NCI-H345 (cell line): ENCODE measurements at places on chromosomes 2 and 18.
A peak's percentile ranks its signal among the peaks of the same experiment; 100 is the strongest.

- peak; percentile 54 for DNase-seq
These were observed 108.3 kb downstream of the PIEZO2 start for GRCh38 chr18:11040823-11041656.

DNA sequence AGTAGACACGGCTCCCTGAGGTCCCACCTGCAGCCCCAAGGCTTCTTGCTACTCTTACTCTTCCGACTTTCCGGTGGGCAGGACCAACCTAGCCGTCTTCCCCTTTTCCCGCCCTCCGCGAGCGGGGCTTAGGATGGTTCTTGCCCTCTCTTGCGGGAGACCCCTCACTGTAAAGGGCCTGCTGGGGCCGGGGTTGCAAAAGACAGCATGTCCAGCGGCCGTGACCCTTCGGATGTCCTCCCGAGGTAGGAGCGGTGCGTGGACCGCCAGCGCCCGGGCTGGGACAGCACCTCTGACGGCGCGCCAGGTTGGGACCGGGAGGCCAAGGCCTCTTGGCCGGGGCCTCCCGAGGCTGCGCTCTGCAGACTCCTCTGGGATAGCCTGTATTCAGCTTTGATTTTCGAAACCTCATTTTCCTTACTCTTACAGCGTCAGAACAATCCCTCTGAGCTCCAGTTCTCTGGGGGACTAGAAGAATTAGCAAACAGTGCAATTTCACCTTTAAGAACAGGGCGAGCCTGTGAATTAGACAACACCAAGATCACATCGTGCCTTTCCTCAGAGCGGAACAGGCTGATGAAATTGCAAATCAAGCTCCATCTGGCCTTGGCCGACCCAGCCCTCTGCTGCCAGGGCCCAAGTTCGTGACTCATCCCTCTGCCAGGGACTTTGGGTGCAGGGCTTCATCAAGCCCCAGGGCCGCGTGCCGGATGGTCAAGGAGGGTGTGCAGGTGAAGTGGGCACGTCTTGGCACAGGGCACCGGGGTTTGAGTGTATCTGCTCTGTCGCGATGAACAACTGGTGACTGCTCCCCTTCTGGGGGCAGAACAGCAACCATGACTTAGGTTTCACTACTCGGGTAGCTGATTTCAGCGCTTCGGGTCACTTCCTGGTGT is 777 bp downstream of the MOCOS start:
- DNase-seq = no peak

GRCh38 chr2:15719566-15720313 is 128.1 kb downstream of the DDX1 start:
- DNase-seq = no peak

DNA sequence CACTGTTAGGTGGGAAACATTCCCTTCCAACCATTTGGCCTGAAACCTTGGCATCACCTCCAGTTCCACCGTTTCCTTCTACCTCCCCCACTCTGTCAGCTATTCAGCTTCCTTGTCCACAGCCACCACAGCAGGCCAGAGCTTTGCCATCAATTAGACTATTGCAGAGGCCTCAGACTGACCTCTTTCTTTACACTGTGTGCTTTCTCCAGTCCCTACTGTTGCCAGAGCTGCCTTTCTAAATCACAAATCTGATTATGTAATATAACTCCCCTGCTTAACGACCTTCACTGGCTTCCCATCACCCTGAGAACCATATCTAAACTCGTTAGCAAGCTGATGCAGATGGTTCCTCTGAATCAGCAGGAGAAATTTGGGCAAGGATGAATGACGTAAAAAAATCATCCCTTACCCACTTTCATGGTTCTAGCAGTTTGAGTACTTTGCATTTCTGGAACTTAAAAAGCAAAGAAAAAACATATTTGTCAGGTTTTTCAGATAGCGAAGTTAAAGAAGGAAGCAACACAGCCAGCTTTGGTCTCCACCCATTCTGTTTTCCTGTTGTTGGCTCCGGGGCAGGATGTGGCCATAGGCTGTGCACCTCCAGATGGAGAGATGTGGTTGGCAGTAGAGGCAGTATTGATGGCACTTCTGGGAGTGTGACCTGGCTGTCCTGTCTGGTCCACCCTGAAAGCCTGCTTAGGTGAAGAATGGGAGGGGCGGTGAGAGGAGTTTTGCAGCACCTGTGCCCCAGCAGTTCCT is 422.1 kb downstream of the PARD3B start:
- no peak for DNase-seq

DNA sequence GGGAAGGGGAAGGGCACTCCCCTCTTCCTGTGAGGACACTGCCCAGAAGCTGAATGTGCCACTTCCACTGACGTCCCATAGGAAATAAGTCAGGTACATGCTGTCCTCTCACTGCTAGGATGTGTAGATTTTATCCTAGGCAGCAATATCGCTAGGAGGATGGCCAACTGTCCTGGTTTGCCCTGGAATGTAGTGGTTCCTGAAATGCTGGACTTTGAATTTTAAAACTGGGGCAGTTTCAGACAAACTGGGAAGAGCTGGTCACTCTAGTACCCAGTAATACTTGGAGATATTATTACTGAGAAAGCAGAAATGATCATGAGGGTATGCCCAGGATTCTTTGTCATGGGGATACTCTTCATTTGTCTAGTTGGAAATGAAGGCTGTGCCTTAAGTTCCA is 5.4 kb upstream of the KCNS3 start:
- DNase-seq = no peak

GRCh38 chr18:62999921-63000320 is 284.6 kb downstream of the PHLPP1 start:
- DNase-seq = no peak

DNA sequence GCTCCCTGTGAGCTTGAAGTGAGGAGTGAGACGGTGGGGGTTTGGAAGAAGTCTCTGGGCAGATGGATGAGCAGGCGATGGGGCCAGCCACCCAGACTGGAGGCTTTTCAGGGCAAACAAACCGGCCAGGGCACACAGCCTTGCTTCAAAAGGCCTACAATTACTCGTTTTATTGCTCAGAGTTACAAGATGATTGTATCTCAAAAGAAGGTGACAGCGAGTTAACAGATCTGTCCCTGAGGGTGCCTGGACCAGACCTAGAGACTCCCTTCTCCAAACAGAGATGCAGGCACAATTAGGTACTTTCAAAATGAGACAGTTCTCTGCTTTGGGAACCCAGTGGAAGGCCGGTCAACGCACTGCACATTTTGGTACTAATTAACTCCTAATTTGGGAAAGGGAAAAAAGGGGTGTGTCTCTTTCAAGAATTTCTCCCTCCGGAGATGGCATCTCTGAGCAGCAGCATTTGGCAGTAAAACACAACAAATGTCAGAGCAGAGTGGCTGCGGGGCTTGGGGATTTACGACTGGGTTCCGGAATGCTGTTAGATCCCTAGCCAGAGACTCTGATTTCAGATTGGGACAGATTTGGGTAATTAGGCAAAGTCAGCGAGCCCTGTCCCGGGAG is 226.7 kb downstream of the TTC32 start:
- DNase-seq = no peak

DNA sequence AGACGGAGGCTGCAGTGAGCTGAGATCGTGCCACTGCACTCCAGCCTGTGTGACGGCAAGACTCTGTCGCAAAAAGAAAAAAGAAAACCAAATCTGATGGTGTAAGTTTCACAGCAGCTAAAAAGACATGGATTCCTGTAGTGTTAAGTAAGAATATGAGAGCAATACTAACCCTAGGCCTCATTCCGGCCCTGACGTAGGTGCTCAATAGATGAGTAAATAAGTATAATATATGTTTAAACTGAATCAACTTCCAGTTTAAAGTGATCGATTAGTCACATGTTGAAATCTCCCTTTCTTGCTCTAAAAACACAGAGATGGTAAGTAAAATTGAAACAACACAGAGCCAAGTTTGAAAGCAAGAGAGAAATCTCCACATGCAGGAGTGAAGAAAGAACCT is 8.0 kb downstream of the ME2 start:
- DNase-seq = no peak

GRCh38 chr2:39124746-39125057 is 3.9 kb upstream of the SOS1 start:
- DNase-seq = no peak

DNA sequence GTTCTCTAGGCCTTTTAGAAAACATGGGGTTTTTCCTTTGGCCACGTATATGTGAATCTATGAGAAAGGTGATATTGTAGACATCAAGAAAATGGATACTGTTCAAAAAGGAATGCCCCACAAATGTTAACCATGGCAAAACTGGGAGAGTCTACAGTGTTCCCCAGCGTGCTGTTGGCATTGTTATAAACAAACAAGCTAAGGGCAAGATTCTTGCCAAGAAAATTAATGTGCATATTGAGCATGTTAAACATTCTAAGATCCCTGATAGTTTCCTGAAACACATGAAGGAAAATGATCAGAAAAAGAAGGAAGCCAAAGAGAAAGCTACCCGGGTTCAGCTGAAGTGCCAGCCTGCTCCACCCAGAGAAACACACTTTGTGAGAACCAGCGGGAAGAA is 64.9 kb downstream of the CYBRD1 start:
- DNase-seq = no peak

GRCh38 chr2:216802516-216803215 is 57.2 kb downstream of the TNP1 start:
- DNase-seq = no peak

- no peak for DNase-seq
These were observed 40.2 kb upstream of the COPS8 start for GRCh38 chr2:237045449-237045848.

DNA sequence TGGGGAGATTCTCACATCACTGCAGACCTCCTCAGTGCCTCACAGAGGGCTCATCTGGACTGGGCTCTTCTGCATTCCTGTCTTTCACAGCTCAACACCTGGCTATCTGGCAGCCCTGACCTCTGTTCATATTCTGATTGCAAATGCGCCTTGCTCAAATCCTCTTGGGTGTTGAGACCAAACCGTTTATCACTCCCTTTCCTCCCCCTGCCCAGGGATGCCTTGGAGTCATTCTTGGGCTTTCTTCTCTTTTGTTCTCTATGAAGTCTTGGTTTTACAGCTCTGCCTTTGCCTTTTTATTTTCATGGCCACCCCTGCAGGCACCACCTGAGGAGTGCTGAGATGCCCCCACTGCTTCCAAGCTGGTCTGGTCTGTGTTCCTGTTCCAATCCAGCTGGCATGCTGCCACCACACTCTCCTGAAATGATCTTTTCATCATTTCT is 26.3 kb downstream of the TUBB6 start:
- DNase-seq = no peak

DNA sequence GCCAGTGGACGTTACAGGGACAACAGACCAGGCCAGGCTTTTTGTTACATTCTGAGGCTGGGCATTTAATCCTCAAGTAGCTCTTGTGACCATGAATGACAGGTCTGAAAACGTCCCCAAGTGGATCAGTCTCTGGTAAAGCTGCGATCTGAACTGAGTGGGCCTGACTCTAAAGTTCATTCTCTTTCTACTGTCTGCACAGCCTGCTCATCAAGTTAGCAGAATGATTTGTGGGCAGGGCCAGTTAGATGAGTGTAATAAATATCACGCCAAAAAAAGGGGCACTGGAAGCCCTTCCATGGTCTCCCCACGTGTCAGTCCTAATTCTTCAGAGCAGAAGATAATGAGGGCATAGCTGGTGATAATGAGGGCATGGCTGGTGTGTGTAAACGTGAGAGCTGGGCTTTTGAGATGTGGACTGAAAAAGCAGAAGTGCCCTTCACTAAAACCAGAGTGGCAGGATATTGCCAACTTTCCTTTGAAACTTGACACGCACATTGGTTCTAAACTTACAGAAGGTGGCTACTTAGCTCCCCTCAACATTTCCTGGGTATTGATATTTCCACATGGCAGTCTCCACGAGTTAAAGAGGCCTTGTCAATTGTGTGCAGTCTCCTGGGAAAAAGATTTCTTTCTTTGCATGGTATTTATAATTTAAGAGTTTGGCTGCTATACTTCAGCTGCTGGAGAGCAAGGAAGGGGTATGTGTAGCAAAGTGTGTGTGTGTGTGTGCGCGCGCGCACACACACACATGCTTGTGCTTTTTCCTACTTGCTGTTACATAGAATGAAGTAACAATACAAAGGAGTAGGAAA is 72.7 kb upstream of the LYPD6B start:
- DNase-seq = peak; percentile 81

DNA sequence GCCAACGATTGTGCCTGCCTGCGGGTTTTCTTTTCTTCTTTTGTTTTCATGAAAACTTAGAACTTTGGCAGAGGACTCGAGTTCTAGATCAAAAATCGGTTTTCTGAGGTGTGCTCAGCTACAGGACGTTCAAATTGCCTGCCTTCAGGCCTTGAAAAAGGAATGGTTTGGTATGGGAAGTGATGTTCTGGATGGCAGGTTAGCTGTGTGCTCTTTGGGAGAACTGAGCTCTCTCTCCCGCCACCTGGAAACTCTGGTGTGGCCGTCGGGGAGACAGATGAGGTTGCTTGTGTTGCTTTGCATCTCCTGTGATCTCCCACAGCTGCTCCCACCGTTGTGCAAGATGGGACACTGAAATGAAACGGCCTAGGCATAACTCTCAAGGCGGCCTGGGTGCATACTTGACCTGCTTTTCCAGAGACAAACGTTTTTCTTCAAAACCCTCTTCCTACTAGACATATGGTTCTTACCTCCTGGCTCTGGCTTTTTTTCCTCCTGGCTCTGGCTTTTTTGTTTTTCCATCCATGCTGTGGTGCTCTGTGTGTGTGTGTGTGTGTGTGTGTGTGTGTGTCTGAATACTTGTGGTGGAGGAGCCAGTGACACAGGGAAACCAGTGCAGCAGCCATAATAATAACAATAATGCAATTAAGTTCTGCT is 2.0 kb downstream of the FMNL2 start:
- no peak for DNase-seq

DNA sequence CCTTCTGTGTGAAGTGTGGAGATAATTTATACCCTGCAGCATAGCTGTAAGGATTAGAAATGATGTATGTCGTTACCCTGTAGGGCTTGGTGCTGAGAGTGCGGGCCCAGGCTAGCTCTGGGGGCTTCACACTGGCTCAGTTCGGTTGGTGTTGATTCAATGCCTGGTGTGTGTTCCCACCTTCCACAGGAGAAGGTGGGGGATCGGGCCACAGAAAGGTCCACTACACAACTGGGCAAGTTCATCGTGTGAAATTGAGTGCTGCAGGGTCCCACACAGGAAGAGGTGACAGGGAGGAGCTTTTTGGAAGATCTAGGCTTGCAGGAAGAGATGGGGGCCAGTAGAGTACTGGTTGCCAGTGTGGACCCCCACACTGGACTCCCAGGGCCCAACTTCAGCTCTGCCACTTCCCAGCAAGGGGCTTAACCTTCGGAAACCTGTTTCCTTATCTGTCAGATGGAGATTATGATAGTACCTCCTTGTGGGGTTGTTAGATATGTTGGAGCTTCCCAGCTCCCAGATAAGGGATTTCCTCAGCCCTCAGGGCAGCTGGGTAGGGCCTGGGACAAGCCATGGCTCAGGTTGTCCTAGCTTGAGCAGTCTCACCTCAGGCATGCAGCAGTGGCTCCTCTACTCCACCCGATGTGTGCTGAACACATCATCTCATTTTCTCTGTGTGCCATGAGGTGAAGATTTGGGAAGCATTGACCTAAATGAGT is 71.5 kb downstream of the TMEM247 start:
- no peak for DNase-seq

GRCh38 chr18:10046178-10046807 is 132.5 kb downstream of the VAPA start:
- no peak for DNase-seq

- no peak for DNase-seq
These were observed 72.4 kb upstream of the NPAS2 start for GRCh38 chr2:100747551-100747950.
